ENCODE measurements at places on chromosomes 7 and 10.

- no peak for DNase-seq
Measured at GRCh38 chr10:104035194-104036068, 50.2 kb downstream of the COL17A1 start.

DNA sequence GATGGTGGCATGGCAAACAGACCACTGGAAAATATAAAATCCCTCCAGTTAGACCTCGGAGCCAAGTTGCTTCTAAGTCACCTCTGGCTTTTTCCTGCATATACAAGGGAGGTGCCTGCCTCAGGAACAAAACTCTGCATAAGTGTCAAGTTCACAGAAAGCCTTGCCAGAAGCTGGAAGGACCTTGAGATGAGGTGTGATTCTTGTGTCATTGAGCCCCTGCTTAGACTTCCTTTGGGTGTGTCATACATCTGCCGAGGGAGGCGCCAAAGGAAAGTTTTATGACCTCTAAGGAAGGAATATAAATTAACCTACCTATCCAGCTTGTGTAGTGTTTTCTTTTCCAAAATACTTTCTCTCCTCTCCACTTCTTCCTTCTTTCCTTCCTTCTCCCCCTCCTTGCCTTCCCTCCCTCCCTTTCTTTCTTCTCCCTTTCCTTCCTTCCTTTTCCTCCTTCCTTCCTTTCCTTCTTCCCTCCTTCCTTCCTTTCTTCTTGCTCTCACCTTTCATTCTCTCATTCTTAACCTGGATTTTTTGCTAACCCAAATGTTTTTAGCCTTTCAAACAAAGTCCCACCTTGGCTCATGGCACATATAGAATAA is 75.2 kb downstream of the TRIL start:
- DNase-seq, result no peak

DNA sequence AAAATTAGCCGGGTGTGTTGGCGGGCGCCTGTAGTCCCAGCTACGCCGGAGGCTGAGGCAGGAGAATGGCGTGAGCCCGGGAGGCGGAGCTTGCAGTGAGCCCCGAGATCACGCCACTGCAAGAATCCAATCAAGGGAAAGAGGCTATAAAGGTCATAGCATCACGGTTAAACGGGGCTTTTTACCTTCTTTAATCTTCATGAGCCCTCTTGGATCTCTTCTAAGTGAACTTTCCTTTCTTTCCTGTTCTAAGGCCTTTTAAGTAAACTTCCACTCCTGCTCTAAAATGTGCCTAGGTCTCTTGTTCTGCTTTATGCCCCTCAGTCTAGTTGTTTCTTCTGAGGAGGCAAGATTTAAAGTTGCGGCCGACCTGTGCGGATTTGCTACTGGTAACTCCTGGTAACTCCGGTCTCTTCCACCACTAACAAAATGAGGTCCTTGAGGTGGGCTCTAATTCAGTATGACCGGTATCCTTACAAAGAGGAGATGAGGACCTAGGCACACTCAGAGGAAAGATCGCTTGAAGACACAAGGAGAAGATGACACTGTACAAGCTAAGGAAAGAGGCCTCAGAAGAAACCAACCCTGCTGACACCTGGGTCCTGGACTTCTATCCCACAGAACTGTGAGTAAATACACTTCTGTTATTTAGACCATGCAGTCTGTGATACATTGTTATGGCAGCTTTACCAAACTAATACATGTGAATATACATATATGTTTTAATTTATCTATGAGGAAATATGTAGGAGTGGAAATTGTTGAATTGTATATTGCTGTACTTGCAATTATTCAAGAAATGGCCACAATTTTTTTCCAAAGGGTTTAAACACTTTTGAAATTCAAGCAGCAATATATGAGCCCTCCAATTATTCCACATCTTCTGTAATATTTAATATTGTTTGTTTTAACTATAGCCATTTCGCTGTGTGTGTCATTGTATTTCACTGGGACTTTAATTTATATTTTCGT is 331.5 kb upstream of the CNTNAP2 start:
- no peak for DNase-seq

GRCh38 chr7:33716581-33717477 is 188.5 kb upstream of the BMPER start:
- no peak for DNase-seq

DNA sequence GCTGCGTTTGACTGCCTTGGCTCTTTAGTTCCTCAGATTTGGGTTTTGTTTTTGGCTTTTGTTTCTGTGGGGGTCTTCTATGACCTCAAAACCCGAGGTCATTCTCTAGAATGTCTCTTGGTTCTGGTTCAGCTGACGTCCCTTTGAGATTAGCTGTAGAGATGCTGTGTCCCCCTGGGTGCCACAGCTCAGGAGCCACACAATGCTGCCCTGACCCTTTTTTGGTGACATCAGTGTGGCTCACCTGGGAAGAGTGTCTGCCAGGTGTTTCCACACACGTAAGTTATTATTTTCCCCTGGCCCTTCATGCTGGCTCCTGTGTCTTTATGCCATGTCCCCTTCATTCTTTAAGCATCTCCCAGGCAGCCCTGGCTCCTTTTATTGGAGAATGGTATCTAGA is 89.8 kb upstream of the DDC start:
- no peak for DNase-seq

DNA sequence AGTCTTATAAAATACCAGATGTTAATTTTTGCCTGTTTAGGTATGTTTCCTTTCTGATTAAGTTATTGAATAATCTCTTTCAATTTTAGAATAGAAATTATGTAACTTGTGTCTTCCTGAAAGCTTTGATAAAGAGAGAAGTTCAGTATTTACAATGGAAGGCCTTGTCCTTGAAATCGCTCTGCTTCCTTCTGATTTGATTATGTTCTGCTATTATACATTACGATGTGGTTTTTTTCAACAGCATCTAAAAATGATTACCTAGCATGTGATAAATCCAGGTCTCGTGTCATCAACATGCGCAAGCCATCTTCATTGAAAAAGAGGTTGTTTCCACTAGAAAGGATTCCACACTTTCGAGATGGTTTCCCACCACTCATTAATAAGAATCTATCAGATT is 96.5 kb upstream of the SLC26A5 start:
- no peak for DNase-seq

DNA sequence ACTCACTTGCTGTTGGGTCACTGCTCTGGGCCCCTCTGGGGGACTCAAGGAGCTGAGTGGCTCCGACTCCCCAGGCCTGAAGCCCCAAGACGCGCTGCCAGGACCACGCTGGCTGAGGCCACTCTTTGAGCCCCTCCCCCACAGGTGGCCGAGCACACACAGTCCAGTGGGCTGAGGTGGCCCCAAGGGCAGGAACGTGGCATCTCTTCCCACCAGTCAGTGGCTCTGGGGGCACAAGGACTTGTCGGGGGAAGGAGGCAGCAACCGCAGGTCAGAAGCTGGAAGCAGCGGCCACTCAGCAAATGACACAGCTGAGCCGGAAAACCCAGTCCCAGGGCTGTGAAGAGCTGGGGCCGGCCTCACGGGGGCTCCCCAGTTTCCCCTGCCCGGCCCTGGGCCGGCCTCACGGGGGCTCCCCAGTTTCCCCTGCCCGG is 24.1 kb downstream of the GRIFIN start:
- no peak for DNase-seq

GRCh38 chr7:112802406-112802805 is 12.2 kb upstream of the TMEM168 start:
- no peak for DNase-seq

- no peak for DNase-seq
Measured at GRCh38 chr7:116232920-116233319, 22.6 kb downstream of the TES start.

DNA sequence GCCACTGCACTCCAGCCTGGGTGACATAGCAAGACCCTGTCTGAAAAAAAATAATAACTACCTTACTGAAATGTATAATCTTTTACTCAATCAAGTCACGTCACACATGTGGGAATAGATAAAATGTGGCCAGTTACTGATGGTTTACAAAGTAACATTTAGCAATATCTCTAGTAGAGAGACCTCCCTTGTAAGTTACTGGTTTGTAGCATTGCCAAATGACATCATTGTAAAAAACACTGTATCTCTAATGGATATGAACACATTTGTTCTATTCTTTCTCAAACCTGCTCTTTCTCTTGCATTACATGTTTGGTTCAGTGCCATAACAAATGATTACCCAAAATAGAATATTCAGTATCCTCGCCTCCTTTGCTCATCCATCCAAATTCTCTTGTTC is 18.8 kb downstream of the TET1 start:
- no peak for DNase-seq

DNA sequence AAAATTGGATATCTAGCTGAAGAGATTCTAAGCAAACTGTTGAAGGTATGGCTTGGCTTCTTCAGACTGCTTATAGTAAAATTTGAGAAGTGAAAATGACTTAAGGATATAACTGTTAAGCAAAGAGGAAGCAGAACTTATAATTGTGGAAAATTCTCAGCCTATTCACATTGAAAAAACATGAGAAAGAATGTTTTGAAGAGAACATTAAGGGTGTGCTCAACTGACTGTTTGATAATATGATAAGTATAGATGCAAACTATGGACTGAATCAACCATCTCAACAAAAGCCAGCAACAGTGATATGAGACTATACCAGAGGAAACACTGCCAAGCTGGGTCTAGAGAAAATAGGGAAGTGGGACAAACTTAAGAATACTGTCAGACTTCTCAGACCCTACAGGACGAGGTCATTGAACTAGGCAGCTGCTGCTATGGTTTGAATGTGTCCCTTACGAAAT is 133.1 kb upstream of the PPP1R3A start:
- no peak for DNase-seq

DNA sequence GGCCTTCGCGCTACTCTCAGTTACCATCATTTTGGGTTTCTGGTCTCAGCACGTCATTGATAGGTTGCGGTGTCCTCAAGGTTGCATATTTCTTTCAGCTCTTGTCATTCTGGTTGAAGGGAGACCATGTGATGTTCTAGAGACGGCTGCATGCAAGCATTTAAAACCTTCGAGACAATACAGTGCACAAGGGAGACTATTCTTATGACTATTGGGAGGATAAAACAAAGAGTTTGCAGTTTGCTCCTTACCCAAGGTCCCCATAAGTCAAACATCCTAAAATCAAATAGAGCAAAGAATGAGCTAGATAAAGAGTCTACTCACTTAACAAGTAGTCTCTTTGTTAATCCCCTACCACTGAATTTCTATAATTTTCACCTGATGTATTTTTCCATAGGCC is 39.1 kb downstream of the NPVF start:
- no peak for DNase-seq

DNA sequence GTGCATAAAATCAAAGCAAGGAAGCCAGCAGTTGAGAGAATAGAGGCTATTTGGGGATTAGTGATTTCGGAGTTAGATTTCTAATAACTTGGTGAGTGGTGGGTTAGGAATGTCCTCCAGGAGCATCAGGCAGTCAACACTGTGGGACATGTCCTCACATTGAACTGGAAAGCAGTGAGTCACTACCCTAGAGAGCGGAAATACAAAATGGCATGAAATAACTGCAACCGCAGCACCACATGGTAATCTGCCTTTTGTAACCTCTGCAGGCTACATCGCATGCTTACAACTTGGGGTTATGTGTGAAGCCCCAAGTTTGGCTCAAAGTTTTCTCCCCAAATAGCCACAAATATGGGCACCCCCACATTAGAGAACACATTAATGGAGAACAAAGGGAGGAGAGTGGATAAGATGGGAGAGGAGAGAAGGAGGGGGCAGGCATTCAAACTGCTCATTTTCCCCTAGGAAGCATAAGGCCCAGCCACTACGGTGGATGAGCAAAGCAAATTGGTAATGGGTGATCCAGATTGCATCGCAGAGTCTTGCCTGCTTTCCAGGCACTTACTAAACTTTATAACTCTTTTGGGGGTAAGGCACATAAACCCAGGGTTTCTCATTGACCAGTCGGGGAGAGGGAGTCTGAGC is 22.0 kb upstream of the SLF2 start:
- no peak for DNase-seq

DNA sequence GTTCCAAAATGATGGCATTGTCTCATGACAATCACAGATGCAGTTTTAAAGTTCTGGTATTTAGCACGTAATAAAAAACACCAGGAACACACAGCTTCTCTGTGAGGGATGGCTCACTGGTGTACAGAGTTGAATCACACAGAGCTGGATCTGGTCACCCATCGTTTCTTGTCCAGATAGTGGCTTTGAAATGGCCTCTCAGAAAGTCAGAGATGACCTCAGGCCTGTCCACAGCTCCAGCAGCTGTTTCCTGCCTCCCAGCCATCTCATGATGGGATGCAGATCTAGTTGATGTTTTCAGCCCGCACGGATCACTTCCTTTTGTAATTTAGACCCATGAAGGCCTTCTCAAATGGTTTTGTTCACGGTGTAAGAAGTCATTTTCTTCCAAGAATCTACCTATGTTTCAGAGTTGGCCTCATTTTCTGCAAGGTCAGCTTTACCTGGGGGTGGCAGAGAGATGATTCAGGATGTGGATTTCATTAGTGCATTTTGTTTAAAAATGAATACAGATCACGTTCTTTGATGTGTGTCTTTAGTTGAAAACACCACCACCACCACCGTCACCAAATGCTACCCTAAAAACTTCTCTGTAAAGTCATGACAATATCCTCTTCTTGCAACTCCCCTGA is 166.2 kb downstream of the SNX10 start:
- DNase-seq, result no peak

DNA sequence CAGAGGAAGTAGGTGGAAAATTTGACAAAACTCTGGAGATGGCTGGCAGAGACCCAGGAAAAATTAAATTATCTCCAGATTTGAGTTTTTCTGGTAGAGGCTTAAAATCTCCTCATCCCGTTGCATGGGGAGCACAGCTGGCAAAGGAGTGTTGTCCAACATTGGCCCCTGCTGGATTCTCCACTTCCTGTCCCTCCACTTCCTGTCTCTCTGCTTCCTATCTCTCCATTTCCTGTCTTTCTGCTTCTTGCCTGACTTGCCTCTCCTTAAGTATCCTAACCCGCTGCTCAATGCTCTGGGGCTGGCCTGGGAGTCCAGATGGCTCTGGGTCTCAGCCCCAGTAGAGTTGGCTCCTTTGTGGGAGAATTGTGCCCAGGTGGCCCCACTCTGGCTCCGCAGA is 65.8 kb upstream of the EMX2 start:
- no peak for DNase-seq

DNA sequence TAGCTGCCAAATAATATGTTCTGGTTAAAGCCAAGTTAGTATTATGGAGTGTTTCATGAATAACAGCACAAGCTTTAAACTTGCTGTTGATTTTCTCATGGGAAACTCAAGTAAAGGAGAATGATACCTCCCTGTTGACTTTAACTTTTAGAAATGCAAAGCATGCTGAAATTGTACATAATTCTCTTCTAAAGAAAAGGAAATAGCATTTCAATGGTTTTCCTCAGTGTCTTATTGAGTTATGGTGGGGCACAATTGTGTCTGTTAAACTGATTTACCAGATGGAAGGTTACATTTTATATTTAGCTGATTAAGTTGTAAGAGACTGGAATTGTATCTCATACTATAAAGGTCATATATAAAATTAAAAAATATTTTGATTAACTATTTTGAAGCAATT is 119.3 kb downstream of the HDAC9 start:
- DNase-seq, result no peak

- no peak for DNase-seq
Measured at GRCh38 chr10:36730316-36730715, 395.1 kb upstream of the ANKRD30A start.

DNA sequence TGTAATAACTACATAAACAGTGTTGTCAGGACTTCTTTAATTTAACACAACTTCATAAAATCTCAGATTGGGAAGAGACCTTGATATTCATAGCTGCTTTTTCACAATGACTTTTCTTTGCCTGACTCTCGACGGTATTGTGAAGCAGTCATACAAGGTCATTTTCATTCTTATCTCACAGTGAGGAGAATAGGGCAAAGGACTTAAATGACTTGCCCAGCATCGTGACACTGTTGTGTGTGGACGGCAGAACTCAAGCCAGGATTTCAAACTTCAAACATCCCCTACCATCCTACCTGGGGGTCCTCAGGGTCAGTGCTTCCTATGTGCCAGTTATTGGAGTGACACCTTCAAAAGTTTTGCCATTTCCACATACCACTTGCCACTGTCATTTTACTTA is 138.5 kb upstream of the GDF10 start:
- no peak for DNase-seq
